T-cell (primary cell): ENCODE measurements at places on chromosomes 6 and 20.
A peak's percentile ranks its signal among the peaks of the same experiment; 100 is the strongest.

DNA sequence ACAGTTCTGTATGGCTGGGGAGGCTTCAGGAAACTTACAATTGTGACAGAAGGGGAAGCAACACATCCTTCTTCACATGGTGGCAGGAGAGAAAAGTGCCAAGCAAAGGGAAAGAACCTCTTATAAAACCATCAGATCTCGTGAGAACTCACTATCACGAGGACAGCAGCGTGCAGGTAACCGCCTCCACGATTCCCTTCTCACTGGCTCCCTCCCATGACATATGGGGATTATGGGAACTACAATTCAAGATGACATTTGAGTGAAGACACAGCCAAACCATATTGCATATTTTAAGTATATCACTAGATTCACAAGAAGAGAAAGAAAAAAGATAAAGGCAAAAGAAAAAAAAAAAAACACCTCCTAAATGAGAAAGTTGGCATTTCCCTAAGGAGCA, 431.9 kb upstream of the RGS17 start:
- DNase-seq = no peak

- DNase-seq = no peak
Measured at GRCh38 chr6:6900569-6901204, 207.1 kb upstream of the RREB1 start.

DNA sequence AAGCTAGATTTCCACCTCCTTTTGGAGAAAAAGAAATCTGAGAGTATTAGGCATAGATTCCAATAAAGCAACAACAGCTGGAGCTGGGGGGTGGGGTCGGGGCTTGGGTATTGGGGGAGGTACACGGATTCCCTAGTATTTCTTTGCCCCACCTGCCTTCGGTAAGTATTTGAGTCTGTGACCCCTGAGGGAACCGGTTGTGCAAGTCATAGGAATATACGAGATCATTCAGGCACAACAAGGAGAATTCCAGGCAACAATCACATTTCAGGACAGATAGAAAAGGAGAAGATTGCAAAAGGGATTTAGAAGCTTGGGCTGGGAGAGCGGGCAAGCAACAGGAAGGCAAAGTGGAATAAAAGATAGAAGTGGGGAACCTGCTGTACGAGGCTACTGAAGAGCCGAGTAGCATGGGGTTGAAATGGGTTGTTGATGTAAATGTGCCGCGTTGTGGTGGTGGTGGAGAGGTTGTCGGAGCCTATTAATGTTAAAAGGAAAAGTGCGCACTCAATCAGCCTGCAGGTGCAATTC, 148.9 kb downstream of the BCAS1 start:
- DNase-seq = no peak

GRCh38 chr6:3900744-3901336, 51.7 kb downstream of the FAM50B start:
- no peak for DNase-seq

GRCh38 chr6:31680226-31681134, at the start of gene LY6G5C:
TSS of gene LY6G5C (minus strand) at chr6:31681067. CDS start at chr6:31680373, 694 bp downstream.
- peak; percentile 32 for DNase-seq

- DNase-seq = no peak
Measured at GRCh38 chr6:49978332-49979226, 9.2 kb upstream of the DEFB113 start.
